ENCODE measurements at places on chromosomes 16 and 17.

DNA sequence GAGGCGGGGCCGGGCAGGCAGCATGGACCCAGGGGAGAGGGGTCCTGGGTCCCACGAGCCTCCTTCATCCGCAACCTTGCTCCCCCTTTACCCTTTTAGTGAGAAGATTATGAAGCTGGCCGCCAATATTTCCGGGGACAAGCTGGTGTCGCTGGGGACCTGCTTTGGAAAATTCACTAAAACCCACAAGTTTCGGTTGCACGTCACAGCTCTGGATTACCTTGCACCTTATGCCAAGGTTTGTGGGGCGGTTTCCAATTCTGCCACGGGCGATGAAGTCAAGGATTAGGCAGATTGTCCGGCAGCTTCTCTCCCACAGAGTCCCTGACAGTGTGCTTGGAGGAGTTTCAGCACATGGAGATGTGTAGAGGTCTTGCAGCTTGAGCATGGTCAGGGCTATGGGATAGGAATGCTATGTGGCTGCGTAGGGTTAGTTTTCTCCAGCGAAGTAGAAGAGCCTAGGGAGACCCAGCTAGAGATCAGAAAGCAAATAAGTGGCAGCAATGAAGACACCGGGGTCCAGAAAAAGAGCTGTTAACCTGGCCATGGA, 598 bp downstream of the NIP7 start:
- DNase-seq = no peak

GRCh38 chr16:27315333-27316037, 1.7 kb downstream of the IL4R start:
- no peak for DNase-seq

DNA sequence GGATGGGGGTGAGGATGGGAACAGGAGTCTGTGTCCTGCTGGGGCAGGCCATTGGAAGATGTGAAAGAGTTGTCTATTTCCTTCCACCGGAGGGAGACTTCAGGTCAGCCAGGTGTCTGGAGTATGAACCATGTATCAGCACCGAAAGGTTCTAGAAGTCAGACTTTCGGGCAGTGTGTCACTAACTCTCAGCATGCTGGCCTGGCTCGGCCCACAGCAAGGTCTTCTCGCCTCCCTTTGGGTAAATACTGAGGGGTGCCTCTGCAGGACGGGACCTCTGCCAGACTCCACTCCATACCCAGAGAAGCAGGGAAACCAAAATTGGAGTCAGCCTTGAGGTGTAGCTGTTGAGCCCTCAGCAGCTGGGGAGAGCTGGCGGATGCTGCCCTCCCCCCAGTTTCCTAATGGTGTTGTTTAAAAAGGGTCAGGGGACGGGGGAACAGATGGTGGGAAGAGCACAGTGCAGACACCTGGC, 507 bp downstream of the CIITA start:
- no peak for DNase-seq

- no peak for DNase-seq
Measured at GRCh38 chr17:48548523-48549280, 3.8 kb upstream of the HOXB2 start.

DNA sequence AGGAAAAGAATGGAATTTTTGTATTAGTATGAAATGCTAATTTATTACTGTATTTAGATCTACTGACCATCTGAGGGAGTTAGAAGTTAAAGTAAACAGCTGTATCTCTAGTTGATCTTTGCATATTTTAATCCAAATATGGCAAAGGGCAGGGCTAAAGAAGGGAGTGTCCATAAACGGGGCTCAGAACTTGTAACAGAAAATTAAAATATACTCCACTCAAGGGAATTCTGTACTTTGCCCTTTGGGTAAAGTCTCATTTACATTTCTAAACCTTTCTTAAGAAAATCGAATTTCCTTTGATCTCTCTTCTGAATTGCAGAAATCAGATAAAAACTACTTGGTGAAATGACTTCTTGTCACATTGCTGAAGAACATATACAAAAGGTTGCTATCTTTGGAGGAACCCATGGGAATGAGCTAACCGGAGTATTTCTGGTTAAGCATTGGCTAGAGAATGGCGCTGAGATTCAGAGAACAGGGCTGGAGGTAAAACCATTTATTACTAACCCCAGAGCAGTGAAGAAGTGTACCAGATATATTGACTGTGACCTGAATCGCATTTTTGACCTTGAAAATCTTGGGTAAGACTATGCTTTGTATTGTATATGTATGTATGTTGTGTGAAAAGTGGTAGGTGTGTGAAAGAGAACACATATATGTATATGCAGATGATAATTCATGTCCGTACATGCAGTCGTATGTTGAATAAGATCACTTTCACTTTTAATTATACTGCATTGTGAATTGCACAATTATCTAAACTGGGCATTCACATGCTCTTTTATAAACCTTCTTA, at the start of gene ASPA:
TSS of gene ASPA (plus strand) at position 186 of the 799 bp plus-strand sequence. CDS start at position 349, 163 bp downstream.
- DNase-seq = no peak

- no peak for DNase-seq
Measured at GRCh38 chr17:33777674-33778073, 477.4 kb upstream of the CCL2 start.

DNA sequence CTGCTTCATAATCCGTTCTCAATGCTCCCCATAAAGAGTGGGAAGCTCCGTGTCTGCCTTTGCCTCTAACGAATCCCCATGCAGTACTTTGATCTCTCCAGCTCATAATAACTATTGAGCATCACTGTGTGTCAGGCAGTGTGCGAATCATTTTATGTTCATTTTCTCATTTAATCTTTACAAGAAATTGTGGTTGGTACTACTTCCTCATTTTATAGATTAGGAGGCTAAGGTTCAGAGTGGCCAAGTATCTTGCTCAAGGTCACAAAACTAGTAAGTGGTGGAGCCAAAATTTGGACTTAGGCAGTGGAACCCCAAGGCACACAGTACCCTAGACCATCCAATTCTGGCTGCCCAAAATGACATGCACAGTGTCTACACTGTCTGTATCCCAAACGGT, 44.8 kb downstream of the ABCC12 start:
- DNase-seq = no peak

GRCh38 chr16:51931653-51932052, 615.3 kb downstream of the TOX3 start:
- no peak for DNase-seq

GRCh38 chr17:2302778-2303203, 794 bp downstream of the SMG6 start:
- no peak for DNase-seq

GRCh38 chr17:2710071-2710802, 1.3 kb downstream of the CLUH start:
- DNase-seq = no peak

- DNase-seq = peak; percentile 29
Measured at GRCh38 chr17:81870131-81870980, 781 bp downstream of the ARHGDIA start.

- no peak for DNase-seq
Measured at GRCh38 chr17:17820463-17821158, 16.2 kb downstream of the SREBF1 start.

DNA sequence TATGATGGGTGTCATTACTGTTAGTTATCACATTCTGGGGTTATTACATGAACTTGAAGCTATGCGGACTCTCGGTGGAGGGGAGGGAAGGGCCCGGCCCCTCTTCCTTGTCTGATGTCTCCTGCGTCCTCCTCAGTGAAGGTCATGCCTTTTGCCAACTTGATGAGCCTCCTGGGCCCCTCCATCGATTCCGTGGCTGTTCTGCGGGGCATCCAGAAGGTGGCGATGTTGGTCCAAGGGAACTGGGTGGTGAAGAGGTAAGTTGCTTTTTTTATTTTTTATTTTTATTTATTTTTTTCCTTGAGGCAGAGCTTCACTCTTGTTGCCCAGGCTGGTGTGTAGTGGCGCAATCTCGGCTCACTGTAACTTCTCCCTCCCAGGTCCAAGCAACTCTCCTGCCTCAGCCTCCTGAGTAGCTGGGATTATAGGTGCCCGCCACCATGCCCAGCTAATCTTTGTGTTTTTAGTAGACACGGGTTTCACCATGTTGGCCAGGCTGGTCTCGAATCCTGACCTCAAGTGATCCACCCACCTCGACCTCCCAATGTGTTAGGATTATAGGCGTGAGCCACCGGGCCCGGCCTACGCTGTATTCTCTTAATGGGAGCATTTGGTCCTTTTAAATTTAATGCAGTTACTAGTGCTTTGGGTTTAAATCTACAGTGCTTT, 21.6 kb downstream of the POLR3E start:
- no peak for DNase-seq

DNA sequence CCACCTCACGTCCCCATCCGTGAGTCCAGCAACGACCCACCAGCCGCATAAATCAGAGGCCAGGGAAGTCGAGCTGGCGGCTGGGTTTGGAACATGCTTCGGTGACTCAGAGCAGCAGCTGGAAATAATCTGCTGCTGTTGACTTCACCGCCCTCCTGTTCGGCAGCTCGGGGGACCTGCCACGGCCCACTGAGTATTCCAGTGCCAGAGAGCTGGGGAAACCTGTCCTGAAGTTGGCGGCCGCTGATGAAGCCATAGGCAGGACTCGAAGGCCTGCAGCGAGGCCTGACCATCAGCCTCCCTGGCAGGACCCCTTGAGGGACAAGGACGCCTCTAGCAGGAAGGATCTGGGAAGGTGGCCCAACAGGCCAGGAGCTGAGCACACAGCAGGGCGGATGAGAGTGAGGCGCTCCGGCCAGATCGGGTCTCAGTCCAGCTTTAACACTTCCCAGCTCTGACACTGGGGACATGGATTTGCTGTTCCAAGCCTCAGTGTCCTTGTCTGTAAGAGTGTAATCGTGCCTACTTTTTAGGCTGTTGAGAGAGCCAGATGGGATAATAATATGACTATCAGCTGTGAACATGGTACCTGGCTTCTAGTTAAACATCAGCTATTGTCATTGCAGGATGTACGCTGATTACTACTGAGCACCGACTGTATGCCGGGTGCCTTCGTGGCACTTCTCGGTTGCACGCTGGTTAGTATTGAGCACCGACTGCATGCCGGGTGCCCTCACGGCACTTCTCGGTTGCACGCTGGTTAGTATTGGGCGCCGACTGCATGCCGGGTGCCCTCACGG, 50.4 kb upstream of the CIBAR2 start:
- DNase-seq = no peak

GRCh38 chr17:28335959-28336871, 654 bp downstream of the TNFAIP1 start:
- no peak for DNase-seq

DNA sequence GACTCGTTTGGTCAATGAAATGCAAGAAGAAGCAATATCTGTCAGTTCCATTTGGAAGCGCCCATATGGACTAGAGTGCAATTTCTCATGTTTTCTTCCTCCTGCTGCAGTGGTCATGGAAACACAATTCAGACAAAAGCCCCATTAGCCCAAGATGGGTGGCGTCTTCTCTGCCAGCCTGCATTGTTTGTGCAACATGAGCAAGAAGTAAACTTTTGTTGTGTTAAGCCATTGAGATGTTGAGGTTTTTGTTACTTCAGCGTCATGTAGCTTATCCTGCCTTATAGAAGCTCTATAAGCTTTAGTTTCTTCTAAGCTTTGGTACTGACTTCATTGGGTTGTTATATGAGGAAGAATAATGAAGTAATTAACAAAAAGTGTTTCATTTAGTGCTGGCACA, 137.4 kb downstream of the NPIPB5 start:
- DNase-seq = no peak

DNA sequence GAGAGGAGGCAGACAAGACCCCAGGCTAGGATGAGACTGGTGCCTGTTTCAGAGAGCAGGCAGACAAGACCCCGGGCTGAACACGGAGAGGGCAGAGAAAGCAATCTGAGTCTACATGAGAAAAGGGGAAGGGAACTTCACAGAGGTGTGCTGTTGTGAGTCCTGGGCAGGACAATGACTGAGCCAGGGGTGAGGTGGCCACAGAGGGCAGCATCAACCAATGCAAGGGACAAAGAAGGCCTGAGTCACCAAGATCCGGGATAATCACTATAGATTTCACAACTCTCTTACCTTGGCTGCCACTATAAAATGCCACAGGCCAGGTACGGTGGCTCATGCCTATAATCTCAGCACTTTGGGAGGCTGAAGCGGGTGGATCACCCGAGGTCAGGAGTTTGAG, 89.0 kb downstream of the SLC39A11 start:
- no peak for DNase-seq

DNA sequence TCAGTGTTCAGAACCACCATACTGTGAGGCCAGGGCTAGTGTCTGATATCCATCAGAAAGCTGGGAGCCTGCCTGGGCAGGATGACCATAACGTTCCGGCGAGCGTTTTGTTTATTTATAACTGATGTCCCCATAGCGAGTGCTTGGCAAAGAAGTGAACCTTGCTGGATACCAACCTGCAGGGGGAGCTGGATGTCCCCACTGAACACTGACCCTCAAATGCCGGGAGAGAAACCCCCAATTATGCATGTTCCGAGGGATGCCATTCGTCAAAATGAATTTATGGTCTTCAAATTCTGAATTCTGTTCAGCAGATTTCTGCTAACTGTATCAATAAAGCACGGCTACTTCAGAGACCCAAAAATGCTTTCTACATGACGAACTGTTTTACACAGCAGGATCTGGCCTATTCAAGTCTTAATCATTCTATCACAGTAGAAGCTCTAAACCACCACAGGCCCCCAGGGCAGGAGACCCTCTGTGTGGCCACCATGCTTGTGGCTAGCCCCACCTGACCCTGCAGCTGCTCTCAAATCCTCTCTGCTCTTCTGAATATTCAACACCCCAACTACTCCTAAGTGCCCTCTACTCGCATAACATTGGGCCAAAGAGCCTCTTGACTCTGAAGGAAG, 15.2 kb downstream of the MED24 start:
- DNase-seq = no peak

- no peak for DNase-seq
Measured at GRCh38 chr16:79994418-79994817, 393.9 kb upstream of the MAF start.

DNA sequence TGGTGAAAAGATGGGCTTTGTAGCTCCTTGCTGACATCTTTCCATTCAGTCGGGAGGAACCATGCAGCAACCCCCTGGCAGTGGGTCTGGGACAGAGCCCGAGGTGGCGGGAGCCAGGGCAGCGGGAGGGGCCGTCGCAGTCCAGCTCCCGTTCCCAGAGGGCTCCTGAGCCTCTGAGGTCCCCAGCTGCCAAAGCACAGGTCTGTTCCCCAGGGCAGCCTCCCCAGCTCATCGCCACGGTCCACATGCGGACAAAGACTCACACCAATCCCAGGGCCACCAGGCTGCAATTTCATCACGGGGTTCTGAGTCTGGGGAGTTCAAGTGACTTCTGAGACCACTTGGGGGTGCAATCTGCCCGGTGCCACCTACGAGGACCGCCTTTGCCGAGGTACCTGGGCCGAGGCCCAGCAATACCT, 196.0 kb downstream of the RBFOX3 start:
- DNase-seq = no peak

- no peak for DNase-seq
Measured at GRCh38 chr16:57894390-57895080, 76.4 kb downstream of the CNGB1 start.

GRCh38 chr17:76363107-76363842, 9.6 kb upstream of the PRPSAP1 start:
- no peak for DNase-seq
